Activated T-helper 1 cell treated with anti-CD3 and anti-CD28 coated beads, Interleukin-12 subunit alpha, Interleukin-12 subunit beta, Interleukin-2, Interleukin-4 antibody, amounts not matched to agents 30 ng/mL and 10 ng/mL and 1 ng/mL, durations not matched to agents 14 hours and 24 hours and 36 hours (primary cell): ENCODE measurements at places on chromosomes 3 and 15. TPM values are rescaled to one million over a fixed set of nuclear protein-coding genes. Genes with fewer than 3 reads are reported as not detected.
A peak's percentile ranks its signal among the peaks of the same experiment; 100 is the strongest.

GRCh38 chr15:91465696-91466095, 365.6 kb downstream of the SV2B start:
- no peak overlapping the region for H3K4me3 ChIP-seq
- H3K27ac ChIP-seq = no peak overlapping the region
- peaks cover 27% of the 10 kb centered on the region for H3K4me1 ChIP-seq
- H3K36me3 ChIP-seq = no peaks in the 10 kb centered on the region

DNA sequence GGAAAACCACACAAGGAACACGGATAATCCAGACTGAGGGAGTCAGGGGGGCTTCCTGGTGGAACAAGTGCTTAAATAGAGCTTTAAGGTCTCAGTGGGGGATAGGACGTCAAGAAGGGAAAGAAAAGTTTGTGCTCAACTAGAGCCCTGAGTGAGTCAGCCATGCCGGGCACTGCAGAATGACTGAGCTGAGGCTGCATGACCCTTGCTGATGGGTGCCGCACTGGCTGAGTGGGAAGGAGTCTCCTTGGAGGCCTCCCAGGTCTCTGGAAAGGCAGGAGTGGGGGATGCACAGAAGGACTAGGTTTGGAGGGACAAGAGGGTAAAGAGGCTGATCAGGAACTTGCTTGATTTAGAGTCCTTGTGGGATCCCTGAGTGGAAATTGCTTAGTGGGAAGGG, 150.3 kb downstream of the RPLP1 start:
- no peaks in the 10 kb centered on the region for H3K36me3 ChIP-seq
- peaks cover 7% of the 10 kb centered on the region for H3K4me1 ChIP-seq
- no peak overlapping the region for H3K27ac ChIP-seq

DNA sequence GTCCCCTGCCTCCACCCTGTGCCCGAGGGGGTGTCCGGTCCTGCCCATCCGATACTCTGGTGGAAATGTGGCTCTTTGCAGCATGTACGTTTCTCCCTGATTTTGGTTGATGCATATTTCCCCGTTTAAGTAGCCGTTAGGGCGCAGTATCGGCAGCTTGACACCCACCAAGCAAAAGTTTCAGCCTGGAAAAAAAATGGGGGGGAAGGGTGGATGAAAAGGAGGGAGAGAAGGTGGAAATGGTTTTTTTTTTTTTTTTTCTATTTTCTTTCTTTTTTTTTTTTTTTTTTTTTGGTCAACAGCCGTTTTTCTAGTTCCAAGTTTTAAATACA, 1.3 kb downstream of the RAP2B start:
- DNase-seq = no peak
- peaks cover 21% of the 10 kb centered on the region for H3K36me3 ChIP-seq
- no peaks in the 10 kb centered on the region for H3K27me3 ChIP-seq
- H3K4me3 ChIP-seq = peak overlapping the region; percentile 90
- H3K4me1 ChIP-seq = peaks cover 66% of the 10 kb centered on the region

DNA sequence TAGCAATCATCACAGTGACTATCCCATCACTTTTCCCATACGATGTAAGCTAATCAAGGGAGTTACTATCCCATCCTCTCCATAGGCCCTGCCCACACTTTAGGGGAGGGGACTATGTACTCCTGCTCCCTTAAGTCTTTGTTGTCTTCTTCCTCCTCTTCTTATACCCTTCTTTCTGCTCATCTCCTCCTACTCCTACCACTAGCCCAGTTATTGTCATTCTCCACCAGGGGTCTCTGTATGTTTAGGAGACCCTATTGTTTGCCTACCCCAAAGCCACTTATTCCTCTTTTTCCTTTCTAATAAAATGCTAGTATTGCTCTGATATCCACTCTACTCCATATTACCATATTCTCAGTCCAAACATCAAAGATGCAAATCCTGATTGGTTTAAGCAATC, 27.8 kb downstream of the STAC start:
- H3K27me3 ChIP-seq = no peaks in the 10 kb centered on the region
- H3K27ac ChIP-seq = no peak overlapping the region
- H3K4me3 ChIP-seq = no peak overlapping the region
- DNase-seq = no peak

GRCh38 chr3:5580826-5581225, 393.3 kb downstream of the EDEM1 start:
- no peaks in the 10 kb centered on the region for H3K4me1 ChIP-seq
- no peak for DNase-seq
- H3K27me3 ChIP-seq = no peaks in the 10 kb centered on the region

DNA sequence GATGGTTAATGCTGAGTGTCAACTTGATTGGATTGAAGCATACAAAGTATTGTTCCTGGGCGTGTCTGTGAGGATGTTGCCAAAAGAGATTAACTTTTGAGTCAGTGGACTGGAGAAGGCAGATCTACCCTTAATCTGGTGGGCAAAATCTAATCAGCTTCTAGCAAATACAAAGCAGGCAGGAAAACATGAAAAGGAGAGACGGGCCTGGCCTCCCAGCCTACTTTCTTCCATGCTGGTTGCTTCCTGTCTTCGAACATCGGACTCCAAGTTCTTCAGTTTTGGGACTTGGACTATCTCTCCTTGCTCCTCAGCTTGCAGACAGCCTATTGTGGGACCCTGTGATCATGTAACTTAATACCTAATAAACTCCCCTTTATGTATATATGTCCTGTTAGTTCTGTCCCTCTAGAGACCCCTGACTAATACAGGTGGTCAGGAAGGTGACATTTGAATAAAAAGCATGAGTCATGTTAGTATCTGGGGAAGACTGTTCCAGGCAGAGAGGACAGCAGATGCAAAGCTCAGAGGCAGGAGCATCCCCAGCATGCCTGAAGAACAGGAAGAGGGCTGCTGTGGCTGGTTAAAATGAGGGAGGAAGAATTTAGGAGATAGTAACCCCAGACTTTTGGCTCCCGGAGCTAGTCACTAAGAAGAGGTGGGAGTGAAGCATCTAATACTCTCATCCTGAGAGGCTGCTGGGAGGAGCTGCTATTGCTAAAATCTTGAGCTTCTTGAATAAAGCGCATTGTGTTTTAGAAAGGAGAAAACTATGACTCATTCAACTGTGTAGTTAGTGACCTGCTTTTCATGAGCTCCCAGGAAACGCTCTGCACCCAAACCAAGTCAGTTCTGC, 207.4 kb upstream of the HES1 start:
- H3K4me3 ChIP-seq = no peak overlapping the region
- DNase-seq = no peak
- no peak overlapping the region for H3K27ac ChIP-seq
- no peaks in the 10 kb centered on the region for H3K36me3 ChIP-seq

- H3K27ac ChIP-seq = no peak overlapping the region
- no peak overlapping the region for H3K4me3 ChIP-seq
- H3K27me3 ChIP-seq = no peaks in the 10 kb centered on the region
- H3K36me3 ChIP-seq = no peaks in the 10 kb centered on the region
- no peak for DNase-seq
These were observed 326.7 kb downstream of the LSAMP start for GRCh38 chr3:116118475-116119169.

DNA sequence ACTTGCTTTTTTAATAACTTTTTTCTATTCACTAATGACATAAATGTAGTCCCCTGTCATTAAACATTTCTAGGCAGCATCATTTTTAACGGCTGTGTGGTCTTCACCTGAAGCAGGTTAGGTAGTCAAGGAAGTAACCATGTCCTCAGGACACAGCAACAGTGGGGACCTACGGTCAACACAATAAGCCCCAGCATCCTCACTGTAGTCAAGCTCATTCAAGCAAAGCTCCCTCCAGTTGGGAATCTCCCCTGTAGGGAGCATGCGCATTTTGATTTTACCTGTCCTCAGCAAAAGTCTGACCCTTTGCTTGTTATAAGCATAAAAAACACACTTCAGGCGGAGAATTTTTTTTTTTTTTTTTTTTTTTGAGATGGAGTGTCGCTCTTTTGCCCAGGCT, 151.4 kb downstream of the SHQ1 start:
- no peak overlapping the region for H3K27ac ChIP-seq
- H3K4me1 ChIP-seq = no peaks in the 10 kb centered on the region
- H3K4me3 ChIP-seq = no peak overlapping the region
- H3K27me3 ChIP-seq = no peaks in the 10 kb centered on the region
- H3K36me3 ChIP-seq = no peaks in the 10 kb centered on the region

DNA sequence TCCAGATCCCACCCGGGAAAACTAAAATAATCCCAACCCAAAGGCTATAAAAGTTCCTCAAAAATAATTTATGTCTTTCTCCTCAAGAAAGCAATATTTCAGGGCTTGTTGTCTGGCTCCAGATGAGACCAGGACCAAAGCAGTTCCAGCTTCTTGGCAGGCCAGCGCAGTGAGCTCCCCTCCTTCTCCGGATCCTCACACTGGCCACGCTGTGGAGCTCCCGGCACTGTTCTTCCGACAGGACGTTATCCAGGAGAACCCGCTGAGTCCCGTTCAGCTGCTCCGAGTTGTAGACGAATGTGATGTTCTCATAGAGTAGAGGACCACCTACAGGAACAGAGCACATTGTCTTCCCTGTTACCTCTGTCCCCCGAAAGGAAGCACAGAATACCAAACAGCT, 146.3 kb downstream of the P3H2 start:
- H3K4me1 ChIP-seq = no peaks in the 10 kb centered on the region
- no peak overlapping the region for H3K4me3 ChIP-seq
- DNase-seq = no peak
- no peak overlapping the region for H3K27ac ChIP-seq
- H3K36me3 ChIP-seq = no peaks in the 10 kb centered on the region
- peaks cover 21% of the 10 kb centered on the region for H3K27me3 ChIP-seq

GRCh38 chr3:15989419-15989818, 185.1 kb upstream of the GALNT15 start:
- no peak for DNase-seq
- no peaks in the 10 kb centered on the region for H3K36me3 ChIP-seq
- H3K4me1 ChIP-seq = no peaks in the 10 kb centered on the region
- peaks cover 10% of the 10 kb centered on the region for H3K27me3 ChIP-seq

GRCh38 chr15:66767240-66767659, 65.2 kb downstream of the SMAD6 start:
- H3K4me1 ChIP-seq = peaks cover 8% of the 10 kb centered on the region
- H3K36me3 ChIP-seq = no peaks in the 10 kb centered on the region
- H3K27ac ChIP-seq = no peak overlapping the region
- H3K27me3 ChIP-seq = peaks cover 28% of the 10 kb centered on the region
- H3K4me3 ChIP-seq = no peak overlapping the region

GRCh38 chr3:140545756-140546155, 132.1 kb upstream of the TRIM42 start:
- no peaks in the 10 kb centered on the region for H3K36me3 ChIP-seq
- H3K4me3 ChIP-seq = no peak overlapping the region
- H3K4me1 ChIP-seq = no peaks in the 10 kb centered on the region
- H3K27me3 ChIP-seq = peaks cover 8% of the 10 kb centered on the region
- no peak for DNase-seq

- no peaks in the 10 kb centered on the region for H3K36me3 ChIP-seq
- H3K4me1 ChIP-seq = no peaks in the 10 kb centered on the region
- no peak overlapping the region for H3K4me3 ChIP-seq
- DNase-seq = no peak
- peaks cover 13% of the 10 kb centered on the region for H3K27me3 ChIP-seq
These were observed 563.4 kb upstream of the TGFBR2 start for GRCh38 chr3:30042916-30043555.

DNA sequence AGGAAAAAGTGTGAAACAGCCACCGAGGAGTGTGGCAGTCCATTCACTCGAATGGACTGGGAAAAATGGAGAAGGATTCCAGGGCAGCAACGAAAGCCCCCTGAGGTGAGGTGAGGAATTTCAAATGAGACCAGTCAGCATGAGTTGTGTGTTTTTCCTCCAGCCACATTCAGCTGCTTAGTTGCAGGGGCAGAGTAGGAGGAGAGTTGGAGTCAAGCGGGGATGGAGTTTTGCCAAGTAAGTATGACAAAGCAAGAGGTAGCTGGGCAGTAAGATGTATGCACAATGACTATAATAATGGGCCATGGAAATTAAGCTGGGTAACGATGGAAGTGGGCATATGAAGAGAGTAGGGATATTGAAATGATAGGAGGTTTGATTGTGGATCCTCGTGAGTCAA, 64.4 kb downstream of the CCDC54 start:
- peaks cover 4% of the 10 kb centered on the region for H3K27me3 ChIP-seq
- no peaks in the 10 kb centered on the region for H3K4me1 ChIP-seq
- no peaks in the 10 kb centered on the region for H3K36me3 ChIP-seq
- no peak for DNase-seq
- H3K27ac ChIP-seq = no peak overlapping the region

- no peaks in the 10 kb centered on the region for H3K4me1 ChIP-seq
- H3K4me3 ChIP-seq = no peak overlapping the region
- H3K36me3 ChIP-seq = no peaks in the 10 kb centered on the region
- no peaks in the 10 kb centered on the region for H3K27me3 ChIP-seq
- H3K27ac ChIP-seq = no peak overlapping the region
These were observed 29.6 kb upstream of the CRBN start for GRCh38 chr3:3209057-3209456.

- no peak for DNase-seq
- no peak overlapping the region for H3K27ac ChIP-seq
- peaks cover 3% of the 10 kb centered on the region for H3K36me3 ChIP-seq
These were observed 234.8 kb downstream of the CHST2 start for GRCh38 chr3:143354342-143354741.

GRCh38 chr15:78179286-78179840, 30.2 kb downstream of the IDH3A start:
- no peak overlapping the region for H3K27ac ChIP-seq
- DNase-seq = no peak
- peaks cover 10% of the 10 kb centered on the region for H3K4me1 ChIP-seq
- H3K4me3 ChIP-seq = no peak overlapping the region

- no peaks in the 10 kb centered on the region for H3K4me1 ChIP-seq
- no peak for DNase-seq
- no peak overlapping the region for H3K27ac ChIP-seq
- H3K27me3 ChIP-seq = no peaks in the 10 kb centered on the region
- no peak overlapping the region for H3K4me3 ChIP-seq
These were observed 78.4 kb downstream of the MME start for GRCh38 chr3:155158346-155159037.

- no peak for DNase-seq
- H3K4me1 ChIP-seq = no peaks in the 10 kb centered on the region
- no peak overlapping the region for H3K27ac ChIP-seq
- H3K4me3 ChIP-seq = no peak overlapping the region
- no peaks in the 10 kb centered on the region for H3K27me3 ChIP-seq
- H3K36me3 ChIP-seq = no peaks in the 10 kb centered on the region
These were observed 390.3 kb upstream of the DPH6 start for GRCh38 chr15:35936284-35936683.

GRCh38 chr3:29064085-29064484, 216.8 kb upstream of the RBMS3 start:
- no peaks in the 10 kb centered on the region for H3K4me1 ChIP-seq
- no peaks in the 10 kb centered on the region for H3K36me3 ChIP-seq
- no peak for DNase-seq
- peaks cover 2% of the 10 kb centered on the region for H3K27me3 ChIP-seq
- H3K4me3 ChIP-seq = no peak overlapping the region
- H3K27ac ChIP-seq = no peak overlapping the region

The PRSS50 gene
- not detected in 2 replicates for total RNA-seq

The OR5K2 gene
- not detected in 2 replicates for total RNA-seq

The BNC1 gene
- not detected in 2 replicates for total RNA-seq

The STRIT1 gene
- total RNA-seq = not detected in 2 replicates

The SI gene
- not detected in 2 replicates for total RNA-seq

The WNT5A gene
- not detected in 2 replicates for total RNA-seq

The FAM3D gene
- total RNA-seq = not detected in 2 replicates

The IGSF11 gene
- 0.18 TPM in 1 of 2 replicates, not detected in the other for total RNA-seq

The UBE2E2 gene
- total RNA-seq = 11.8 and 13.9 TPM in 2 replicates
